ENCODE measurements at places on chromosomes 16 and 17.
A peak's percentile ranks its signal among the peaks of the same experiment; 100 is the strongest.

DNA sequence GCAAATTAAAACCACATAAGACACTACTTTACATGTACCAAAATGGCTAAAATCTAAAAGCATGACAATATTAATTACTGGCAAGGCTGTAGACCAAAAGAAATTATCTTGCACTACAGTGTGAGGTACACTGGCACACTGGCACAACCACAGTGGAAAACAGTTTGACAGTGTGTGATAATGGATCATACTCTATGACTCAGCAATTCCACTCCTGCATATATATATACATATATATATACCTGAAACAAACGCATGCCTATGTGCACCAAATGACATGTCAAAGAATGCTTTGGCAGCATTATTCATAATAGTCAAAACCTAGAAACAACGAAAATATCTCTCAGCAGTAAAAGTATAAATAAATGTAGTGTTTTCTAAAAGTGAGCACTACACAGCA, 4.6 kb upstream of the DYNLRB2 start:
- no peak for DNase-seq

DNA sequence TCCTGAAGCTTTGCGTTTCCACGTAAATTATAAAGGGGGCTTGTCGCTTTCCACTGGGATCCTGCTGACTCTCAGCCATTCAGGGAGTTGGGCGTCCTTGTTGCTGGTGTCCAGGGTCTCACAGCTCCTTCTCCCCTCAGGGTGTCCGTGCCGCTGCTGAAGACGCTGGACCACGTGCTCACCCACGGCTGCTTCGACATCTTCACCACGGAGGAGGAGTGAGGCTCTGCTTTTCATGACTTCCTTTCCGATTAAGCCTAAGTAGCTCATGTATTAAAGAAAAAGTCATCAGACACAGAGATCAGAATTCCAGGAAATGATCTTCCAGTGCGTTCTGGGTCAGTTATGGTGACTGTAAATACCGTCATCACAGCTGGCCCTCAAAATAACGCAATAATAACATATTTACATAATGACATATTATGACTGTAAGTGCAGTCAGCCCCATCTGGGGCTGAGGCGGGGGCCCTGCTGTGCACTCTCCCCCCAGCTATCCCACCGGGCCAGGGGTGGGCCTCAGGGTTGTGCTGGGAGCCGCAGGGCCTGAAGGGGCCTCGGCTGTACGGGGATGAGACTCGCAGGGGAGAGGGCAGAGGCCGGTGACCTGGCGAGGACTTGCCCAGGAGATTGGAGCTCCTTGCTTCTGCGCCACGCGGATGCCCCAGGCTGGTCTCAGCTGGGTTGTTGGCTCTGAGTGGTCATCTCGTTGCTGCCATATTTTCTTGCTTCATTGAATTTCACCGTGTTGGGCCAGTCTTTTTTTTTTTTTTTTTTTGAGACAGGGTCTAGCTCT, 92.9 kb upstream of the ZNF750 start:
- DNase-seq = no peak

DNA sequence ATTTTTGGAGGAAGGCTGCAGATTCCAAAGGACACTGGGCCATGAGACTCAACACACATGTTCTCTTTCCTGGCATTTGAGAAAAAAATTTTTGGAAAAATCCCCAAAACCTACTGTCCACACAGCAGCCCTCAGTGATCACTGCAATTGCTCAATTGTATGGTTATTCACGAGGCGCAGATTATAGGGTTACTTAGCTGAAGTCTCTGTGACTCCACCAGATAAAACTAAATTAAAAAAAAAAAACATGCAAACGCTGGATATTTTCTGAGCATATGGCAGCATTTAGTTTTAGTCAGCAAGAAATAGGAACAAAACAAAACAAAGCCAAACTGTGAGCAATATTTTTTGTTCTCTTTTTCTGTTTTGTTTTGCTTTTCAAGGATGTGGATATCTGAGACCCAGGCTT, 83.8 kb upstream of the FAM20A start:
- DNase-seq = no peak

GRCh38 chr16:89080196-89080853, 13.3 kb upstream of the ACSF3 start:
- no peak for DNase-seq

GRCh38 chr17:14152721-14153120, 83.4 kb downstream of the COX10 start:
- no peak for DNase-seq

DNA sequence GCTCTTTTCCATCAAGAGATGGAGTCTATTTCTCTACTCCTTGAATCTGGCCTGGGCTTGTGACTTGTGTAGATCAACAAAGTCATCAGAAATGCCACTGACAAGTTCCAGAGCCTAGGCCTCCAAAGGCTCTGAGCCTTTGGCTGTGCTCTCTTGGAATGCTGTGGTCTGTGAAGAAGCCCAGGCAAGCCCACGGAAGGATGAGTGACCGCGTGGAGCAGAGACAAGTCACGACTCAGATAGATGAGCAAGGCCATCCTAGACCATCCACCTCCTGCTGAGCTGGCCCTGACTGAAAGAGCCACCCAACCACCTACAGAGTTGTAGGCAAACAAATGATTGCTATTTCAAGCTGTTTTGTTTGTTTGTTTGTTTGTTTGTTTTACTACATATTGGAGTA, 11.6 kb upstream of the ICAM2 start:
- DNase-seq = no peak

GRCh38 chr17:81241648-81242420, 2.7 kb downstream of the NDUFAF8 start:
- DNase-seq = peak; percentile 81

DNA sequence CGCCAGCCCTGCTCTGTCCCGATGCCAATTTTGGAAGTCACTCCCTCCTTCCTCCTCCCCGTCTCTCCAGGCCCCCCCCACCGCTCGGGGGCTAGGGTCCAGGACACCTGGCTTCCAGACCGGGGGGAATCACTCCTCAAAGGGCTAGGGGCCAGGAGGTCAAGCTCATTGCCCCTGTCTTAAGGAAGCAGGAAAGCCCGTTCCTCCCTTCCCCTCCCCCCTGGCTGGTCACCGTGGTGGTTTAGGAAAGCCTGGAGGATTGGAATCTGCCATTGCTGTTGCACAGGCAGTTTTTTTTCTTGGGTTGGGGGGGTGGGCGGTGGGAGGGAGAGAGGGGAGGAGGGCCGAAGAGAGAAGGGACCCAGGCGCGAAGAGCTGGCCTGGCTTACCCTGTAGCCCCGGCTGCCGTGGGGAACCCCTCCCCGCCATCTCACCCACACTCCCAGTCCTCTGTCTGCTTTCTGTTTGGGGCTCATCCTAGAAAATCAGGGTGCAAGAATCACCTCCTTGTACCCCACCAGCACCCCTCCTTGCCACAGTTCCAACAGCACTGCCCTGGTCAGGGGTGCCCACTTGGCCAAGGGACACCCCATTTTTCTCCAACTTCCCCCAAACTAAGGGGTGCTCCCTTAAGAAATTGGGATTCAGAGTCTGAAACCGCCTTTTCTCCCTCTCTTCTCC, 2.9 kb upstream of the BCL6B start:
- no peak for DNase-seq

GRCh38 chr17:1010086-1010450, 13.1 kb downstream of the TIMM22 start:
- DNase-seq = no peak

- no peak for DNase-seq
These were observed at the start of gene HOXB9 for GRCh38 chr17:48626245-48627117. TSS of gene HOXB9 (minus strand) at chr17:48626358. CDS start at chr17:48626269, 89 bp downstream.

GRCh38 chr17:82468692-82469091, 10.2 kb downstream of the NARF start:
- no peak for DNase-seq

GRCh38 chr17:8056232-8056975, 17.5 kb downstream of the ALOX15B start:
- DNase-seq = no peak

DNA sequence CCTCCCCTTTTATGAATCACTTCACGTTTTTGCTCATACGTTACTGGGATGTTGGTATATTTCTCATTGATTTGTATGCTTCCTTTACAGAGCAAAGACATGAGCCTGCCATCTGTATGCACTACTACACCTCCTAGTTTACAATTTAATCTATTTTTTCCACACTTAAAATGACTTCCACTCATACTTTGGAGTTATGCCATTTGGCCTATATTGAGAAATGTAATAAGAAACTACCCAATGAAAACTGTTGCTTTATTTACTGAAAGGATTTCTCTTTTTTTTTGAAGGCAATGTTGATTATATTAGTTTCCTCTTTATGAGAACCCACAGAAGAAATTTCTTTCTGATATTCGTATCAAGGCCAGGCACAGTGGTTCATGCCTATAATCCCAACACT, 43.1 kb downstream of the DUSP14 start:
- no peak for DNase-seq

- DNase-seq = no peak
These were observed 177.0 kb downstream of the IRF8 start for GRCh38 chr16:86075839-86076440.

- no peak for DNase-seq
These were observed 7.4 kb upstream of the P2RX1 start for GRCh38 chr17:3923466-3924190.

DNA sequence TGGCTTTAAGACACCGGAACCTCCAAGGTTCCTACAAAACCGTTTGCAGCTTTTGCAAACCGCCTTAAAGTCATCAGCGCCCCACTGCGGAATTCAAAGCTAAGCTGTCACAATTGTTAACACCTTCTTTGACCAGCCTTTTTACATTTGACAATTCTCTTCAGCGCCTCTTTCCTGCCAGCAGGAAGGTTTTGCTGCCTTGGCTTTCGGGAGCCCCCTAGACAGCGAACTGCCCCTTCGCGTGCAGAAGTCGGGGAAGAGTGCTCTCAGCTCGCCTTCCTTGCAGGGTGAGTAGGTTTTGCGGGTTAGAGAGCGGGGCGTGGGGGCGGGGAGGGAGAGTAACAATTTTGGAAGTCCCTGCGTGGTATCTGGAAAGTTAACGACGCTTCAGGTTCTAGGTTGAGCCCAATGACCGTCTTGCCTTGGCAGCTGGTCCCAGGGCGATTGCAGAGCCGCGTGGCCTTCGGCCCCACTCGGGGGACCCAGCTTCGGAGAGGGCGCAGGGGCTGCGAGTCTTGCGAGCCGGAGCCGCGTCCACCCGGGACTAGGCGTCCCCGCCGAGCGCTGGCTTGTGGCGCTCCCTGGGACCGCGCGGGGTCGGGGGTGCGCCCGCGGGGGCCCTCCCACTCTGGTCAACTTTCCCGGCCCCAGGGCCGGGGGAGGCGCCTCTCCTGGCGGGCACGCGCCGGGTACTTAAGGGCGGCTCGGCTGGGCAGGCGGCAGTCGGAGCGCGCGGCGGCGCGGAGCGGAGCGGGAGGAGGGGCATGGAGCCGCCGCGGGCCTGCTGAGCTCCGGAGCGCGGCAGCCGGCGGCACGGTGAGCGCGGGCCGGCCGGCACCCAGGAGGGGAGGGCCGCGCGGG, at the start of gene HAS3:
Gene HAS3 (plus strand): TSS at position 153 of the 861 bp plus-strand sequence. CDS start 3,743 bp downstream, outside the sequence.
- peak; percentile 58 for DNase-seq

- DNase-seq = no peak
These were observed 48.1 kb downstream of the RPH3AL start for GRCh38 chr17:304461-304860.

DNA sequence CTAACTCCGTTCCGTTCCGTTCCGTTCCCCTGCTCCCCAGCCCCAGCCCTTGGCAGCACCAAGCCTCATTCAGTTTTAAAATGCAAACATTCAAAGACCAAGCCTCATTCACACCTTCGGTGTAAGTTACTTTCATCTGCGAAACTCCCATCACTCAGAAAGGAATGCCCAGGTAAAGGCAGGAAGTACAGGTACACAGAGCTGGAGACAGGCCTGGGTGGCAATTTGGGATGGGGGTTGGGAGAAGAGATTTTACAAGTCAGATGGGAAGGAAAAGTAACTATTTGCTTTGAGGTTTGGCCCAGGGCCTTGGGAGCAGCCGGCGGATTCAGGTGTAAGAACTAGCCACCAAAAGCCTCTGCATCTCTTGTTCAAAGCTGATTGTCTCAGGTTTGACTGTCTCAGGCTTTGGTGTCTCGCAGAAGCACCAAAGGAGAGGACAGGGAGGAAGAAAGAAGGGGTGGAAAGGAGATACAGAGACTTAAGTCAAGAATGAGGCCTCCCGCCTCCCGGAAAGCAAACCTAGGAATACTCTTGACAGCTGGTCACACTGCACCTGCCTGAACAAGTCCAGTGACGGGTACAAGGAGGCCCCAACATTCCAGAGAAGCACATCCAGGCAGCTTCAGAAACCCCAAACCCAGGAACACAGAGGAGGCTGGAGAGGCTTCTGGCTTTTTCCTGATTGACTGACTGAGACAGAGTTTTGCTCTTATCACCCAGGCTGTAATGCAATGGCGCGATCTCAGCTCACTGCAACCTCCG, 54.7 kb downstream of the NXN start:
- DNase-seq = no peak

DNA sequence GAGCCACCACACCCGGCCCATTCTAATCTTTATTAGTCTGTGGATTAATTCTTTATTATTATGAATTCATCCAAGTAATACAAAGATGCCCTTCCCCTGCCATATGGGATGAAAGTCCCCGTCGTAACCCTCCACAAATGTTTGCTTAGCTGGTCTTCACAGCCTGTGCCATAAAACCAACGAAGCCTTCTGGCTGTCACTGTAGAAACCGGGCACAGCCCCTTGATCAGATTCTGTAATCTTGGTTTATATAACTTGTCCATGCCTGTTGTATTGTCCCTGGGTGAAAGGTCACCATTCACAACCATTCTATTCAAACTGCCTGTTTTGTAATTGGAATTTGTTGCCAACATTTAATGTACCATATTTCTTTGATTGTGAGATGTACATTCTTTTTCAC, 66.5 kb downstream of the ATP2C2 start:
- DNase-seq = no peak

DNA sequence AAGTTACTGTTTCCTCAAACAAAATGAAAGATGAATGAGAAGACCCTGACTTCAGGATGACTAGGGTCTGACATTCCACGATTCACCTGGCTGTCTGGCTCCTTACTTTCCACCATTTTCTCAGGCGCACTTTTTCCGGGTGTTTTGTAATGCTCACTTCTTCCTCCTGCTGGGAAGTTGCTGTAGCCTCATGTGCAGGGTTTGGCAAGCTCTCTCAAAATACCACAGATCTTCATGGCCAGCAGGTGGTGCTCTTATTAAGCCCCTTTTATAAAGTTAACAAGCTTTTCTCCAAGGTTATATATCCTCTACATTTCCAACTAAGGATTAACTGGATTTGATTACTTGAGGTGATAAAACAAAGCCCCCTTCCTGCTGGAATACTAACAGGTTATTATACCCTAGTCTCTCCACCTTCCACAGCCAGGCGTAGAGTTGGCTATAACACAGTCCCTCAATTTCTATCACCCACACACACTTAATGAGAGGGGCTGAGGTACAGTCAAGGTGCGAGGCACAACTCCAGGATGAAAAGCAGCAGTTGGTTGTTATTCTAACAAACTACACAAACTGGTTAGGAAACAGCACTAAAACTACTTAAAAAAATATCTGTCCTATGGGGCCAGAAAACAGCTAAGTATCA, 45.4 kb downstream of the STH start:
- DNase-seq = peak; percentile 48

Measured in neural crest cell (in vitro differentiated cells).